T-cell (primary cell): ENCODE measurements at places on chromosomes 1 and 21.
A peak's percentile ranks its signal among the peaks of the same experiment; 100 is the strongest.

- H3K27me3 ChIP-seq: no peaks in the 10 kb centered on the region
- H3K36me3 ChIP-seq: no peaks in the 10 kb centered on the region
- H3K4me1 ChIP-seq: peaks cover 9% of the 10 kb centered on the region
These were observed 6.3 kb downstream of the PTGFRN start for GRCh38 chr1:116916002-116916401.

DNA sequence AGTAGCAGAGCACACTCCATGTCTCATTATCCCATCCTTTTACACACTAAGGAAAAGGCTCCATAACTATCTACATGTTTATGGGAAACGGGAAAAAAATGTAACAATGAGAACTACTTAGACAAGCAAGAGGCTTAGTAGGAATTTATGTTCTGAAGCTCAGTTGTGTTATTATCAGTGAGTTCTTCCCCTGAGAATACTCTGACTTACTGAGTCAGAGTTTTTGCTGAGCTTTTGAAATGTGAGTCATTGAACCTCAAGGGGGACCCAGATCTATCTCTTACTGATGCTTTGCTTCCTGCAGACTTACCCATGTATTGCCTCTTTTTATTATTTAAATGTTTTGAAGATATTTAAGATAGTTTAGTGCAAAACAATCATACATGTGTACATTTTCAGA, 20.1 kb downstream of the CFHR5 start:
- H3K27me3 ChIP-seq: no peaks in the 10 kb centered on the region
- no peaks in the 10 kb centered on the region for H3K4me1 ChIP-seq
- no peak overlapping the region for H3K4me3 ChIP-seq
- no peak overlapping the region for H3K27ac ChIP-seq
- no peaks in the 10 kb centered on the region for H3K36me3 ChIP-seq

- H3K36me3 ChIP-seq: no peaks in the 10 kb centered on the region
- H3K4me1 ChIP-seq: no peaks in the 10 kb centered on the region
- H3K27ac ChIP-seq: no peak overlapping the region
- no peak overlapping the region for H3K4me3 ChIP-seq
These were observed 409.9 kb upstream of the ESRRG start for GRCh38 chr1:217133092-217133491.

- H3K27ac ChIP-seq: no peak overlapping the region
- H3K27me3 ChIP-seq: peaks cover 35% of the 10 kb centered on the region
- H3K4me3 ChIP-seq: no peak overlapping the region
- DNase-seq: no peak
These were observed 548 bp downstream of the B3GALT5 start for GRCh38 chr21:39613041-39613934.

GRCh38 chr21:33660406-33660805, 18.1 kb downstream of the ITSN1 start:
- peaks cover 2% of the 10 kb centered on the region for H3K27me3 ChIP-seq
- H3K27ac ChIP-seq: no peak overlapping the region
- no peak overlapping the region for H3K4me3 ChIP-seq

DNA sequence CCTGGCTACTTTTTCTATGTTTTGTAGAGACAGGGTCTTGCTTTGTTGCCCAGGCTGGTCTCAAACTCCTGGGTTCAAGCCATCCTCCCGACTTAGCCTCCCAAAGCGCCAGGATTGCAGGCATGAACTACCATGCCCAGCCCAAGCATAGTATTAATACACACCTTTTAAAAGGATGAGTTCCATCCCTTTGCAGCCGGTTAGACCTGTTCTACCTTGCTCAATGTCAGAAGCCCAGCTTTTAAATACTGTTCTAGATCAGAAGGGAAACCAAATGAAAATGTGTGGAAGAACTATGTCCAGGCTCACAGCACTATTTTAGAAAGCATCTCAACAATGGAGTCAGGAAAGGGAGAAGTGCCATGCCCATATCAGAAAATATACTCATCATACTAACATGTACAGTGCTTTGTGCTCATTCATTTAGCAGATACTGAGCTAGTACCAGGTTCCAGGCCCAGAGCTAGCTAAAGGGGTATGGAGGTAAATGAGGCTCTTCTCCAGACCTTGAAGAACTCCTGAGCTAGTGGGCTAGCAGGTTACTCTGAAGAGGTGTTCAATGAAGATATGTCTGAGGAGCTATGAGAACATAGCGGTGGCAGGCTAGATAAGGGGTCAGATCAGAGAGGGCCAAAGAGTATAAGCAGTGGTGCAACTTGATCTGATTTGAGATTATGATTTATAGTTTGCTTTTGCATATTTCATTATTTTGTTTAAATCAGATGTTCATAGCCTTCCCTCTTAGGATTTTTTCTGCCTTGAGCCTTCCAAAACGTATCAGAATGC, 78.2 kb downstream of the RNF220 start:
- H3K36me3 ChIP-seq: no peaks in the 10 kb centered on the region
- H3K4me1 ChIP-seq: no peaks in the 10 kb centered on the region
- no peak overlapping the region for H3K4me3 ChIP-seq
- H3K27me3 ChIP-seq: peaks cover 22% of the 10 kb centered on the region
- no peak for DNase-seq
- H3K27ac ChIP-seq: no peak overlapping the region

GRCh38 chr21:45140346-45140940, 66.1 kb downstream of the ADARB1 start:
- H3K4me3 ChIP-seq: no peak overlapping the region
- H3K36me3 ChIP-seq: peaks cover 9% of the 10 kb centered on the region
- DNase-seq: peak; percentile 71
- H3K27me3 ChIP-seq: no peaks in the 10 kb centered on the region
- H3K27ac ChIP-seq: no peak overlapping the region

- no peak overlapping the region for H3K27ac ChIP-seq
- no peaks in the 10 kb centered on the region for H3K27me3 ChIP-seq
- no peaks in the 10 kb centered on the region for H3K36me3 ChIP-seq
- DNase-seq: no peak
- H3K4me3 ChIP-seq: no peak overlapping the region
These were observed 148.9 kb upstream of the VANGL1 start for GRCh38 chr1:115492880-115493279.

GRCh38 chr1:115296981-115297380, 41.1 kb downstream of the NGF start:
- H3K27ac ChIP-seq: no peak overlapping the region
- no peak overlapping the region for H3K4me3 ChIP-seq
- H3K36me3 ChIP-seq: no peaks in the 10 kb centered on the region
- H3K4me1 ChIP-seq: no peaks in the 10 kb centered on the region
- DNase-seq: no peak

GRCh38 chr1:192161976-192162375, 3.7 kb downstream of the RGS18 start:
- H3K27ac ChIP-seq: no peak overlapping the region
- H3K36me3 ChIP-seq: no peaks in the 10 kb centered on the region
- no peak for DNase-seq
- no peaks in the 10 kb centered on the region for H3K27me3 ChIP-seq
- no peak overlapping the region for H3K4me3 ChIP-seq

GRCh38 chr1:107277022-107277421, 136.2 kb downstream of the NTNG1 start:
- H3K27me3 ChIP-seq: no peaks in the 10 kb centered on the region
- no peak overlapping the region for H3K27ac ChIP-seq
- H3K4me1 ChIP-seq: no peaks in the 10 kb centered on the region
- H3K4me3 ChIP-seq: no peak overlapping the region
- H3K36me3 ChIP-seq: no peaks in the 10 kb centered on the region
- DNase-seq: no peak

- H3K4me3 ChIP-seq: no peak overlapping the region
- H3K27ac ChIP-seq: no peak overlapping the region
- no peak for DNase-seq
- no peaks in the 10 kb centered on the region for H3K36me3 ChIP-seq
These were observed 1483.5 kb downstream of the MRPL39 start for GRCh38 chr21:24123785-24124184.

DNA sequence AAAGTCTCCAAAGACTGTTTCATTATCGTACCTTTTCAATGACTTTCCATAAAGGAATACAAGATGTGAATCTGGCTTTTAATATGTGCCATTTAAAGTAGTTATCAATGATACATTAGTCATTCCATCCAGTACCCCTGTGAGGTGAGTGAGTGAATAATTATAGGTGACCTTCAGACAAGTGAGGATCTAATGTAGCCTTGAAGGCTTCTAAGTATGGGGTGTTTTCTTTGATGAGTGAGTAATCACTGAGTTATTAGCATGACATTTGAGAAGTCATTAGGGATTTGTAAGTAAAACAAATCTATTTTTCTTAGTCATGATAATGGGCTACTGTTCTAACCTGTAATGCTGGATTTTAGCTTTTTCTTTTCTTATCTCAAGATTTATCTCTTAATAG, 831.4 kb downstream of the ADGRL2 start:
- H3K27me3 ChIP-seq: no peaks in the 10 kb centered on the region
- no peak overlapping the region for H3K4me3 ChIP-seq
- no peak for DNase-seq
- H3K36me3 ChIP-seq: no peaks in the 10 kb centered on the region

GRCh38 chr1:28864695-28865094, 49.7 kb upstream of the EPB41 start:
- no peaks in the 10 kb centered on the region for H3K36me3 ChIP-seq
- H3K27me3 ChIP-seq: peaks cover 26% of the 10 kb centered on the region
- no peak for DNase-seq
- no peak overlapping the region for H3K27ac ChIP-seq

DNA sequence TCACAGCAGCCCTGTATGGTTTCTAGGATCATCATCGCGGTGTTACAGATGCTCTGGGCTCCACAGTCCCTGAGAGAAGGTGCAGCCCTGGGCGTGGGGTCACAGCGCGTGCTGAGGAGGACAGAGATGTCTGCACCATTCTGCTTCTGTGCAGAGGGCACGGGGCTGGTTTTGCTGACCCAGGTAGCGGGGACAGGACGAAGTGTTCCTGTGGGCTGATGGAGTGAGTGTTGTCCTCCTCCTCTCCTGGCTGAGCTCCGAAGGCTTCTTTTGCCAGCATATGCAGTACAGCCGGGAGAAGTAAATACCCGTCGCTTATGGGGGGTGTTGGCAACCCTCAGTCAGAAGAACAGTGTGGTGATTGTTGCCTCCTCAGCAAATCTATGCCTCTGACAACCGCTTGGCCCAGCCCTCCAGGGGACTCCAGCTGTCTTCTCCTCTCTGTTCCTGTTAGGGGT, 101.5 kb downstream of the DDX20 start:
- H3K27ac ChIP-seq: no peak overlapping the region
- no peaks in the 10 kb centered on the region for H3K4me1 ChIP-seq
- H3K4me3 ChIP-seq: no peak overlapping the region
- no peaks in the 10 kb centered on the region for H3K36me3 ChIP-seq

DNA sequence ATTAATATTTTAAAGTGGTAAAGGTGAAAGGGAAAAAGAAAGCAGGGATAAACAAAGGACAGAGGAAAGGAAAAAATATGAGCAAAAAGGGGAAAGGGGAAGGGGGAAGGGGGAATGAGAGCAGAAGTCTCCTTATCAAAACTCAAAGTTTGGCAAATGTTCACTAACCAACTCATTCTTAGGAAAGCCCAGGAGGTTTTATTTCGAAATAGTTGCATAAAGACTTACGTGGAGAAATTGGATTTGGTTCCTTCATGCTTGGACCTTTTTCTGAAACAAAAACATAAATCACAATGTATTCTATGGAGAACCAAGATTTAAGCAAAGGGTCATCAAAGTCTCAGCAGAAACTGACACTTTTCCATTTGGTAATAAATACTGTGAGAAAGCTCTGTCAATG, 188.1 kb downstream of the TGFBR3 start:
- peaks cover 18% of the 10 kb centered on the region for H3K4me1 ChIP-seq
- H3K27me3 ChIP-seq: no peaks in the 10 kb centered on the region
- H3K4me3 ChIP-seq: no peak overlapping the region
- DNase-seq: no peak
- peaks cover 19% of the 10 kb centered on the region for H3K36me3 ChIP-seq
